ENCODE measurements at places on chromosomes 7 and 10.
A peak's percentile ranks its signal among the peaks of the same experiment; 100 is the strongest.

GRCh38 chr7:24572393-24572996, 757 bp upstream of the PALS2 start:
- no peak for DNase-seq

DNA sequence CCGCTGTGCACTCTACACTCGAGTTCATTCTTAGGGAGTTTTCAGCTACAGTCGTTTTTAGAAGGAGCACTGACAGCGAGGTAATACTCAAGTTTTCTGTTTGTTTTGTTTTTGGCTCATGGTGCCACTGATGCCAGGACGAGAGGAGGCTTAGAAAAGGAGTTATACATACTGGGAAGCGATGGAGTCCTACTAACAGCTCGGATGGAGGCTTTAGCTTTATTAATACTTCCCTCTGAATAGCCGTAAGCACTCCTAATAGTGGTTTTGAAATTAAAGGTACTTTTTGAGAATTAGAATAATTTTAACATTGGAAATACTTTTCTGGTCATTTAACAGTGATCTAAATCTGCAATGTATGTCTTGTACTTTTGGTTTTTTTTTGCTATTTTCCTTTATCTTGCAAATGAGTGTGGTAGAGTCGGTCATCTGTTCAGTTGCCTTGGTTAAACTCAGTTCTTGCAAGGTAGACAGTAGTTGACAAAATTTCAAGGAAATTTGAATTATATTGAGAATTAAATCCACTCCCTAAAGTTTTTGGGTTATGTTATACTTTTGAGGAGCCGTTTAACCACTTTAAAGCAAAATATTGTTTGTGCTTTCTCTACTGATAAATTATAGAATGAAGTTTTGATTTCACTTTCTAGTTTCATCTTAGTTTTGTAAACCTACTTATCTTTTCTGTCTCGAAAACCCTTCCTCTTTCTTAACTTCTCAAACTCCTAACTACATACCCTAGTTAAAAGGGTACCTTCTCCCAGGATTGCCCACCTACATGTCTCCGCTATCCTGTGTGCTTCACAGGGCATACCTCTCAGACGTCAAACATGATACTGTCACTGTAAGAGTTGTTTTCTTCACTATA, 1.5 kb downstream of the HBP1 start:
- DNase-seq, result no peak

- DNase-seq, result no peak
Observed at GRCh38 chr7:69564454-69565417, 33.5 kb upstream of the AUTS2 start.

DNA sequence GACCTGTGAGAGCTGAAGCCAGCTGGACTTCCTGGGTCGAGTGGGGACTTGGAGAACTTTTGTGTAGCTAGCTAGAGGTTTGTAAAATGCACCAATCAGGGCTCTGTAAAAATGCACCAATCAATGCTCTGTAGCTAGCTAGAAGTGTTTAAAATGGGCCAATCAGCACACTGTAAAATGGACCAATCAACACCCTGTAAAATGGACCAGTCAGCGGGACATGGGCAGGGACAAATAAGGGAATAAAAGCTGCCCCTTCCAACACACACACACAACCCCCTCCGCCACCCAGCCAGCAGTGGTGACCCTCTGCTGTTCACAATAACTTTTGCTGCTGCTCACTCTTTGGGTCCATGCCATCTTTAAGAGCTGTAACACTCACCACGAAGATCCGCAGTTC, 7.1 kb downstream of the ZNF511 start:
- no peak for DNase-seq

DNA sequence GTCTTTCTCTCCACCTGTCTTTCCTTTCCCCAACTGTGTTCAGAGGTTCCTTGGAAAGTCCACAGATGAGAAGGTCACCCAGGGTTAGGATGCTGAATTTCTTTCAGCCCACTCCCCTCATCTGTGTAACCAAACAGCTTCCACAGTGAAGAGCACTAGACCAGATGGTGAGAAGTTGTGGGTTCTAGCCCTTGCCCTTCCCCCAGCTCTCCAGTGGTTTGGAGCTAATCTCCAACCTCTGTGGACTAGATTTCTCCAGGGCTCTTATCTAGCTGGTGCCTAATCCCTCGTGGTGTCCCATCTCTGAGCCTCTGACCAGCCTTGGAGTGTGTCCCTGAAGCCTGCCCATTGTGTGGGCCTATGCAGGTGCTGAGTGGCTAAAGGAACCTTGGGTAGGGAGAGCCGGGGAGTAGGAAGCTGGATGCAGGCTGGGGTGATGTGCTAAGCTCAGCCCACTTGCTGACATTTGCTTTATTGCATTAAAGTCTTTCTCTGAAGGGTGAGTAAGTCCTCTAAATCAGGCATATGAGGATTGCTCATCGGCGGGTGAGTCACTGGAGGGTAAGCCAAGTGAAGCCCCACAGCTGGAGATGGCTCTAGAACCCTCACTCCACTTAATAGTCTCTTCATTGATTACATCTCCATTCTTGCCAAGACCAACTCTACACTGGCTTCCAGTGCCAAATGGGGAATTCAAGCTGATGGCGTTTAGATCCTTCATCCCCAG, 14.9 kb downstream of the DUSP5 start:
- DNase-seq, result no peak

- no peak for DNase-seq
Observed at GRCh38 chr7:72924386-72924732, 536 bp upstream of the POM121 start.

DNA sequence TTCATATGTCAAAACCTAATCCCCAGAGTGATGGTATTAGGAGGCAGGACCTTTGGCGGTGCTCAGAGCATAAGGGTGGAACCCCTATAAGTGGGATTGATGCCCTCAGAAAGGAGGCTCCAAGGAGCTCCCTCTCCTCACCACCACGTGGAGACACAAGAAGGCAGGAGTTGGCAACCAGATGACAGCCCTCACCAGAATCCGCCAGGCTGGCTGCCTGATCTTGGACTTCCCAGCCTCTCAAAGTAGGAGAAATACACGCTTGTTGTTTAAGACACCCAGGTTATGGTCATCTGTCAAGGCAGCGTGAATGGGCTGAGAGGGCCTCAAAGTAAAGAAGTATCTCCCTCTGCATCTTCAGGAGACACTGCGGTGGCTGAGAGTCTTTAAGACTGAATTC, 187.7 kb downstream of the TNS3 start:
- no peak for DNase-seq

- DNase-seq, result no peak
Observed at GRCh38 chr7:74193054-74193453, 16.8 kb upstream of the LAT2 start.

DNA sequence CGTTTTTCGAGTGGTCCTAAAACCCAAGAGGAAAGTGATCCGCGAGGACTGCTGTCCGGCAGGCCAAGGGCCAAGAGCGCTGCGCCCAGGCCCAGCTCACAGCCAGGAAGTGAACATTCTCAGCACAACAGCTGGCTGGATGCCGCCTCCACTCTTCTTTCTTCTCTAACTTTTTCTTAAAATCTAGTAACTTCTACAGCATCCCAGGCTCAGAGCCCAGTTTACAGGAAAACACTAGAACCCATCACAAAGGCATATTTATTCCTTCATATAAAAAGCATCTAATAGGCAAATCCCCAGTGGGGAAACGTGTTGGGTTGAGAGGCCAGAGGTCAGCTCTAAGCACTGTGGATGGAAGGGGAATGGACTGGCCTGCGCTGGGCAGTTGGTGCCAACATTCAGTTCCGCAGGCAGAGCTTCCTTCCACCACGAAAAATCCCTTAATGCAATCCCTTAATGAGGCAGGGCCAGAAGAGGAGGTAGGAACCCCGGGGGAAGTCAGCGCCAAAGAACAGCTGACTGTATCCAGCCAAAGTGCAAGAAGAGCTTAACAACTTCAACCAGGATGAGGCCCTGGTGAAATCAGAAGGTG, 74.8 kb downstream of the ZRANB1 start:
- no peak for DNase-seq

GRCh38 chr7:12909483-12909882, 222.1 kb downstream of the ARL4A start:
- no peak for DNase-seq

- DNase-seq, result no peak
Observed at GRCh38 chr7:28672397-28672797, 260.1 kb downstream of the CREB5 start.

DNA sequence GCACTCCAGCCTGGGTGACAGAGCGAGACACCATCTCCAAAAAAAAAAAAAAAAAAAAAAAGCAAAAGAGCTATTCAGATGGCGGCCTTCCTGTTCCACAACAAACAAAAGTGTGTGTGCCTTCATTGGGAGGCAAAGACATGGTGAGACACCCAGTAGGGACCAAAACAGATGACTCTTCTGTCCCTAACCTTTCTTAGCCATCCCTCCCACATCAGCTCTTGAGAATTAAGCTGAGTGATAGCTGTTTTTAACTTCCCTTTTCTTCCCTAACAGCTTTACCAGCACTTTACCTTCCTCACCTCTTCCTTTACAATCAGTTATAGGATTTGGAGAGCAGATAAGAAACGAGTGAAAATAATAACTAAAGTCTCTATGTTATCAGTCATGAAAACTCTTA, 48.2 kb downstream of the ARMH3 start:
- DNase-seq, result no peak

GRCh38 chr7:157519798-157520244, 183.0 kb downstream of the DNAJB6 start:
- DNase-seq, result no peak

DNA sequence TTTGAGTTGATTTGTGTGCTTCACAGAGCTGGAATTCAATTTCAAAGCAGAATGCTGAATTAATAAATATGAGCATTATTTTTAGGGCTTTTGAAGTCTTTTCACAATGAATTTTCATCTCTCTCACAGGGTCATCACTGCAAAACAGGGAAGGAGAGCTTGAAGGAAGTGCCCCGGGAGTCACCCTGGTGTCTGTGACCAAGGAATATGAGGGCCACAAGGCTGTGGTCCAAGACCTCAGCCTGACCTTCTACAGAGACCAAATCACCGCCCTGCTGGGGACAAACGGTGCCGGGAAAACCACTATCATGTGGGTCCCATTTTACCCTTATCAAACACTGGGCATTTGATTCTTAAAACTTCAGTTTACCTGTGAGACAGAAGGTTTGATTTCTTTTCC, 217.7 kb downstream of the ABCA13 start:
- no peak for DNase-seq

DNA sequence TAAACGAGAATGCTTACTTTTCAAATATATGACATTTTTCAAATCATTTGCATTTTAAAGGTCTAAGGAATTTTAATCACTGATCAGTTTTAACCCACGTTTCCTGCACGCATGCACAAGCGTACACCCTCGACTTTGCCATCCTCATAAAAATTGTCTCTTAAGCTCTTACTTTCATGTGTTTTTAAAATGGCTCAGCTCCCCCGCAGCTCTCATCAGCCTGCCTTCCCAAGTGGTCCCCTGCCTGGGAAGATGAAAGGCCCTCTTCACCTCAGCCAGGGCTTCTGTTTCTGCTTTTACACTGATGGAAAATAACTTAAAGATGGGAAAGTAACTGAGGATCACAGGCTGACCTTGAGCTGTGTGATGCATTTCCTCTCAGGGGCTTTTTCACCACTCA, 131.6 kb upstream of the LSM8 start:
- no peak for DNase-seq

- DNase-seq, result no peak
Observed at GRCh38 chr7:140624392-140625191, 16.0 kb downstream of the DENND2A start.

DNA sequence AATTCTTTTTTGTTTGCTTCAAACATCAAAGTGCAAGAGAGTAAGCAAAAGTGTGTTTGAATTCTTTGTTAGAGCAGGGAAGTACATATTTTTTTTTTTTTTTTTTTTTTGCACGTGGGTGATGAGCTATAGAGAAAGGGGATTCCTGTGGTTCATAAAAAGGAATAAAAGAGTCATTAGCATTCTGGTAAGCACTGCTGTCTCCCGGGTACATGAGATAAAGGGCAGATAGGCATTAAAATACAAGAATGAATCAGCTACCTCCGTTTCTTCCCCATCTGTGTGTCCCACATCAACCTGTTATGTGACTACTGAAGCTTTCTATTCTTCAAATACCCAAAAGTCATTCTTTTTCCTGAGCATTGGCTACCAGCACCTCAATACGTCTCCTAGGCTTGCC, 102.4 kb upstream of the SEMA3D start:
- no peak for DNase-seq

DNA sequence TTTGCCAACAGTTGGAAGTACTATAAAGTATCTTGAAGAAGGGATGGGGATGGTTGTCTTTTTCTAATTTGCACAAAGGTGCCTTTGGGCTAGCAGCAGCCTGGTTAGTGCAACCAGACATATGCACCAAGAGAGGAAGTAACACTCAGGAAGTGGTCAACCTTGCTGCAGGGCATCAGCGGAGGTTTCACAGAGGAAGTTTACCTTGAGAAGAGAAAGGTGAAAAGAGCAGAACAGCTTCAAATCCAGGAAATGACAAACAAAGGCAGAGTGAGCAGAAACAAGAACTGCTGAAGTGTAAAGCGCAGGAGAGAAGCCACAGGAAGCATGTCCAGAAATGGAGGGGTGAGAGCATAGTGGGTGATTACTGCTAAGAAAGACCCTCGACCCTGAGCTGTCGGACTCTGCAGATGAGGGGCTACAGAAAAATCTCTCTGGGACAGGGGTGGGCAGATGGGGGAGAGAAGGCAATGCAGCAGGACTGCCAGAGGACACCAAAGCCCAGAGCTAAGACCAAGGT, 66.9 kb downstream of the STK17A start:
- DNase-seq, result peak; percentile 33

DNA sequence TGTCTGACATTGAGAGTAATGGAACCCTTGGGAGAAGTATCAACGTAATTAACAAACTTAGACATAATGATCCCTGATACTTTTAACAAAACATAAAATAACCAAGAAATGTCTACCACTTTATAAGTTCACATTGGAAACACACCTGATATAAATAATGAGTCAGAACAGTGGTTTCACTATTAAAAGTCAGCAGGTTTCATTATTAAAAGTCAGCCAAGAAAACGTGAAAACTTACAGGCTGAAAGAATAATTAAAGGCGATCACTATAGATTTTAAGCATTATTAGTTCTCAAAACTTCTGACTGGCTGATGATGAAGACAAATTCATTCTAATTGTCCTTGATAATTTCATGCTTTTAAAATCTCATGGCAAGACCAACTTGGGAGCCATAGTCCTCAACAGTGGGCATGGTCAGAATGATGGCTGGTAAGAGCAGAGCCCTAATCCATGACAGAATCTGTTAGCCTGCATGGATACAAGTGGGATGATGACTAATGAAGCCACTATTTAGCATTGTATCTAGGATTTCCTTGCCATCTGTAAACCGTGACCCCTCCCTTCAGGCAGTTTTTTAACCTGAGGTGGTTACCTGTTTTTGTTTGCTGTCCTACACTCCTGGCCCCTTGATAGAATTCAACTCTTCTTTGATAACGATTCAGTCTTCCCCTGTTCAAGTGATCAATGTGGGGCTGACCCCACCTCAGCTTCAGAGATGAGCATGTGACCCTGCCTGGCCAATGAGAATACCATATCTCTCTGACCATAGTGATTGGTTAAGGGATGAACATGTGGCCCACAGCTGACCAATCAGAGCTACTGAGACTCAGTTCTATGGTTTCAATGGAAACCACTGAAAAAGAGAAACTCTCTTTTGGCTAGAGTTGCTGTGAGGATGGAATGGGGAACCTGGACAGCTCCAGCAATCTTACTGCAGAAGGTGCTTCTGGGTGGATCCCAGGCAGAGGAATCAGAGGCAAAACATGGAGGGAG, 151.0 kb downstream of the PLPP4 start:
- DNase-seq, result no peak
